HEK293T (cell line): ENCODE measurements at places on chromosomes 2 and 18.

- no peak for DNase-seq
Measured at GRCh38 chr2:112147382-112148168, 9.4 kb downstream of the FBLN7 start.

DNA sequence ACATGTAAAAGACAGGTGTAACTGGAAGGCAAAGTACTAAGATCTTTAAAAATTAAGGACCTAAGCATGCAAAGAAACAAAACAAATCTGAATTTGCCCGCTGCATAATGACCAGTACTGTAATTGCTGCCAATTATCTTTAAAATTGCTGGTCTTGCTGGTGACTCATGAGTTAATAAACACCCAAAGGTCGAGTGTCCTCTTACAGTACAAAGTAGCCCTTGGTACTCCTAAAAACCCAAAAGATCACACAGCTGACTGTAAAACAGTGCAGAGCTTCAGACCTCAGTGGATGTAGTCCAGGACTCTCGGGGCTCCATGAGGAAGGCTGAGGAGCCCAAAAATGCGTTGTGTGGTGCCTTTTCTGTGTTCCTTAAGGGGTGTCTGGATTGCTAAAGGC, 308.7 kb downstream of the CNTNAP5 start:
- DNase-seq, result no peak

- DNase-seq, result no peak
Measured at GRCh38 chr18:42532119-42532518, 577.1 kb downstream of the PIK3C3 start.

DNA sequence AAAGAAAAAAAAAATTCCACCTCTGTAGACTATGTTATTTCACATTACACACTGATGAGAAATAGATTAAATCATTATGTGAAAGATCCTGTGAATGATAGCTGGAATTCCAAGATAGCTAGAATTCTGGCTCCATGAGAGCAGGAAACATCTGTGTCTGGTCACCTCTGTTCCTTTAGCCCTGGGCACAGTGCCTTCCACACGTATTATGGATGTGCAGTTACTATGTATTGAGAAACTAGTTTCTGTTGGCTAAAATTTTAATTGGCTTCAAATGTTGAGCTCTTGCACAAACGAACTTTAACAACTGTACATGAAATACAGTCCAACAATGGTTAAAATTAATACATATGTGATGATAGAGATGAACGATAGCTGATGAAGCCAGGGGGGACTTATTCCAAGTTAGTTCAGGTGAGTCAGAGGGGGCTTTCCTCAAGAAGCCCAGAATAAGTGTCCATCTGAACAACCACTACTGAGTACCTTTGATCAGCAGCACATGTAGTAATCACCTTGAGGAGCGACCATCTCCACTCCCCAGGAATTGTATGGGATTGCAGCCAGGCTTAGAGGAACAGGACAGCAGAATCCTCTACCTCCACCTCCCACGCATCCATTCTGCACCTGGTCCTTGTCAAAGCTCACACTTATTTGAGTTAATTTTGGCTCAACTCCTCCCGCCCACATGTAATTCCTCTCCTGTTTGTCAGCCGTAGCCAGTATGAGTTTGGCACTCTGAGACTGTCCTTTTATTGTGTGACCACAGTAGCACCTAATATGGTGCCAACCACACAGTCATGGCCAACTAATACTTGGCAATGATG, 68.6 kb downstream of the NABP1 start:
- no peak for DNase-seq

DNA sequence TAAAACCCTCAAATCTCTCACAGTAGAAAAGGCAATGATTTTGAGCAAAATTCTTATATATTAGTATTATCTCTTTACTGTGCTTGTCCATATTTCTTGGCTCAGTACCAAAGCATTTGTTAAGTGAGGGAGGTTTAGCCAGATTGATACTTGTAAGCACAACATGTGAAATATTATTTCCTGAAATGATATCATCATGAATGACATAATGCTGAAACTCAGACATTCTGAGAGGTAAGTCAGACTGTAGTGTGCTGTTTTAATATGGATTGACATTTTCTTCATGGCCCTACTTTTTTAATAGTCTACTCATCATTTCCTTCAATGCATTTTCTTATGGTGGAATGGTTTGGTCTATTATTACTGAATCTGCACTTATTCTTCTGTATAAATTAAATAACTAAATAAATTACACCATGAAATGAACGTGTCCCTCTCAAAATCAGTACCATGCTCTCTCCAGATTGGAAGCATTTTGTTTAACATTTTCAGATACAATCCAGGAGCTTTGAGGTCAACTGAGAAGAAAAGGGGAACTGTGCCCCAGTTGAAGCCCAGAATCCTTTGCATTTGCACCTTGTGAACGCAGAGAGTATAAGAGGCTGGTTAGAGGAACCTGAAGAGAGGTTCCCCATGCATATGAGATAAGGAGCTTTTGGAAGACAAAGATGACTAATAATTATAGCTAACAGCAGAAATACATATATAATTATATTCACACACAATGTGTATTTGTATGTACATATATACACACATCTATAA, 50.1 kb upstream of the CRACDL start:
- no peak for DNase-seq

DNA sequence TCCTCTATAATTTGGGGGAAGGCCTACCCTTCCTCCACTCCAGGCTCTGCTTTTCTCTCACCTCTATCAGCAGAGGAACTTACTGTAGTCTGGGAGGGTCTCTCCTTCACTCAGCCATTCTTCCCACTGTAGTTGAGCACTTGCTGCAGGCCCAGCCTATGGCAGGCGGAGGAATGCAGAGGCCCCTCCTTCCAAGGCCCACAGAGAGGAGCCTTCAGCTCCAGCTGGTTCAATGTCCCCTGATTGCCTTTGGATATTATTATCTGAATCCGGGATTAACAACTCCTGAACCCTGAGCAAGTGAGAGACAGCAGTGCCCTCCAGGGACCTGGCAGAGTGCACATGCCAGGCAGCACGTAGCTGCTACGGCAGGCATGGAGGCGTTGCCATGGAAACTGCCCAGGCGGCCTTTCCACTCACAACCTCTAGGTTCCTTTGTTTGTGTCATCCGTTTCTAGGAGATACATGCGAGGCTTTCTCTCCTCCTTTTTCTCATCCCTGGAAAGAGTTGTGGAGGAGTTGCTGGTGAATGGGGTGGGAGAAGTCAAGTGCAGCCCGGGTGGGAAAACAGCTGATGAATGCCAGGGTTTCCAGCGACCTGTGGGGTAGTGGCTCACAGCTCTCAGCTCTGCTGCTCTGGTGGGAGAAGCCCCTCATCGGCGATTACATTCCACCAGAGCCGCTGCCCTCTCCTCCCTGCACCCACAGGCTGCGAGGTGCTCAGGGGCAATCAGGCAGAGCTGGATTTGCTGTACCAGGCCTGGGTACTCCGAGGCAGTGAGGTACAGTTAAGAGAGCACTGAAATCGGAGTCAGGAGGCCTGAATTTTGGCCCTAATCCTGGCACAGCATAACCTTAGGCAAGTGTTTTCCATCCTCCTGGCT, 55.3 kb upstream of the HK2 start:
- DNase-seq, result no peak

DNA sequence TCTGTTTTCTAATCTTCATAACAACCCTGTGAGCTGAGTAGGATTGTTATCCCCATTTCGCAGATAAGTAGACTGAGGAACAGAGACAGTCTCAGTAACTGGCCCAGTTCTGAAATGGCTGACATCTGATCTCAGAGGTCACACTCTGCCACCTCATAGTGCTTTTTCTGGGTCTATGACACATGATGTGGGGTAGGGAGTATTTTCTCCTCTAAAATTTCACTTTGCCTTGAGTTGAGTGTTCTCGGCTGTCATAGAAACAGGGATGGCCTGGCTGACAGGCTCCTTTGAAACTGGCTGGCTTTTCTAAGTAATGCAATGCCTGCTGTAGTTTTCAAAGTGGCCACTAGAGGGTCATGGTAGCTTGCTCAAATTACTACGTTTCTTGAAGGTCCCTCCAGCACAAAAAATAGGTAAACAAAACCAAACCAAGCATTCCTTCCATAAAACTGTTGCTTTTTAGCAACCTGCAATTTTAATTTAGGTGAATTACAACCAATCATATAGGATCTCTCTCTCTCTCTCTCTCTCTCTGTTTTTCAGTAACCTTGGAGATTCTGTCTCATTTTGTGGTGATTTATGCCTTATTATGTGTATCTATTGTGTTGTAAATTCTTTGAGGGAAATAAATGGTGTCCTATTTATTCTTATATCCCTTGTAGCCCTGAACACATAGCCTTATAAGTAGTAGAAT, 84.2 kb upstream of the TTN start:
- peak; percentile 60 for DNase-seq

- no peak for DNase-seq
Measured at GRCh38 chr2:59567151-59567550, 986.3 kb downstream of the BCL11A start.

GRCh38 chr2:47272905-47273758, 118.0 kb upstream of the STPG4 start:
- DNase-seq, result no peak

- no peak for DNase-seq
Measured at GRCh38 chr2:46954951-46955571, 39.5 kb upstream of the MCFD2 start.

- DNase-seq, result no peak
Measured at GRCh38 chr2:24206242-24206641, 31.4 kb downstream of the FAM228A start.

DNA sequence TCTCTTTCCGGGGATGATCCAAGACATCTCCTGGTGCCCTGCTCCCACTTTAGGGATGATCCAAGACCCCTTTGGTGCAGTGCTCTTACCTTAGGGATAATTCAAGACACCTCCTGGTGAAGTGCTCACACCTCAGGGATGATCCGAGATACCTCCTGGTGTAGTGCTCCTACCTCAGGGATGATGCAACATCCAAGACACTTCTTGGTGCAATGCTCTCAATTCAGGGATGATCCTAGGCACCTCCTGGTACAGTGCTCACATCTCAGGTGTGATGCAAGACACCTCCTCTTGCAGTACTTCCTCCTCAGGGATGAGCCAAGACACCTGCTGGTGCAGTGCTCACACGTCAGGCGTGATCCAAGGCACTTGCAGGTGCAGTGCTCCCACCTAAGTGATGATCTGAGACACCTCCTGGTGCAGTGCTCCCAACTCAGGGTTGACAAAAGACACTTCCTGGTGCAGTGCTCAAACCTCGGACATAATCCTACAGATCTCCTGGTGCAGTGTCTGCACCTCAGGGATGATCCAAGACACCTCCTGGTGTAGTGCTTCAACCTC, 122.3 kb downstream of the ASB1 start:
- no peak for DNase-seq

GRCh38 chr2:214816008-214816533, 6.6 kb upstream of the BARD1 start:
- DNase-seq, result no peak

DNA sequence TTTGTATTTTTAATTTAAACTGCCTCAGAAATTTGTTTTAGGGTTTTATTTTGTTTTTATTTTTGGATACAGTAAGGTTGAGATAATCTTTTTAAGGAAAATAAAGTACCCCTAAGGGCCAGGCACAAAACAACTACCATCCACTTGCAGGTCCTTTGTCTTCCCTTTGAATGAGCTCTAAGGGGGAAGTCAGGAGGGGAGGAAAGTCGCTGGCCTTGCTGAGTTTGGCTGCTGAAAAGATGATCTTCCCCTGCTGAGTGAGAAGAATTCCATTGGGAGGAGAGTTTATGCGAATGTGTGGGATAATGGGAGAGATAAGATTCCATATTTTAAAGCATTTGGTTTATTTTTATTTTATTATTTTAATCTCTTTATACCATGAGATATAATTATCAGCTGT, 100.7 kb downstream of the ARHGAP15 start:
- DNase-seq, result no peak

DNA sequence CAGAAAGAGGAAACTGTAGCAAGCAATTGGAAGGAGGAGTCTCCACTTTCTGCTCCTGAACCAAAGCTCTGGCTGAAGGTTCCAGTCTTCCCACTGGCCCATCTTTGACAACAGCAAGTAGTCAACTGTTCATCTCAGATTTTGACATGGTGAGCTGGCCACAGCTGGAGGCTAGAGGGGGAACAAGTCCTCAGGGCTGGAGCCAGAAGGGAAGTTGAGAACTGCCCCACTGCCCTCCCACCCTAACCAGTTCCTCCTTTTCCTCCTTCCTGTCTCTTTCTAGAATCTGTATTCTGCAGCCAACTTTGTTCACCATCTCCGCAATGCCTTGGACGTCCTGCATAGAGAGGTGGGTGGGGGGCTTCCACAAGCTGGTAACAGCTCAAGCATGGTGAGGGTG, 105.8 kb downstream of the PLB1 start:
- DNase-seq, result no peak

GRCh38 chr18:71223486-71223885, 934.6 kb downstream of the SOCS6 start:
- no peak for DNase-seq

GRCh38 chr2:239189711-239190131, 211.1 kb downstream of the HDAC4 start:
- DNase-seq, result no peak

DNA sequence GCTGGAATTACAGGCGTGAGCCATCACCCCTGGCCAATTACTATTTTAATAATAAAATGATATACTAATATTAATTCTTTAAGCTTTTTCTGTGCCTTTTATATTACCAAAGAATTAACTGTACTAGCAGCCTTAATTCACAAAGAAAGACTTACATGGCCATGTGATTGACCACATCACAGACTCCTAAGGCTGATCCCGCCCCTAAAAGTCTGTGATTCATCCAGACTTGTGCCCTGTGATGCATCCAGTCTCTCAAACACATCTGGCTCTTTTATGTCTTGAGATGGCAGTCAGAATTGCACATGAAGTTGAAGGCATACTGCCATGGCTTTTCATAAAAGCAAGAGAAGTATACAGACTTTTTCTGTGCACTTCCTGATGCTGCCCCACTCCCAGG, 91.7 kb downstream of the DTNA start:
- no peak for DNase-seq

- DNase-seq, result no peak
Measured at GRCh38 chr2:848099-848498, 102.5 kb upstream of the SNTG2 start.

- no peak for DNase-seq
Measured at GRCh38 chr2:200144571-200144970, 161.9 kb upstream of the SPATS2L start.

DNA sequence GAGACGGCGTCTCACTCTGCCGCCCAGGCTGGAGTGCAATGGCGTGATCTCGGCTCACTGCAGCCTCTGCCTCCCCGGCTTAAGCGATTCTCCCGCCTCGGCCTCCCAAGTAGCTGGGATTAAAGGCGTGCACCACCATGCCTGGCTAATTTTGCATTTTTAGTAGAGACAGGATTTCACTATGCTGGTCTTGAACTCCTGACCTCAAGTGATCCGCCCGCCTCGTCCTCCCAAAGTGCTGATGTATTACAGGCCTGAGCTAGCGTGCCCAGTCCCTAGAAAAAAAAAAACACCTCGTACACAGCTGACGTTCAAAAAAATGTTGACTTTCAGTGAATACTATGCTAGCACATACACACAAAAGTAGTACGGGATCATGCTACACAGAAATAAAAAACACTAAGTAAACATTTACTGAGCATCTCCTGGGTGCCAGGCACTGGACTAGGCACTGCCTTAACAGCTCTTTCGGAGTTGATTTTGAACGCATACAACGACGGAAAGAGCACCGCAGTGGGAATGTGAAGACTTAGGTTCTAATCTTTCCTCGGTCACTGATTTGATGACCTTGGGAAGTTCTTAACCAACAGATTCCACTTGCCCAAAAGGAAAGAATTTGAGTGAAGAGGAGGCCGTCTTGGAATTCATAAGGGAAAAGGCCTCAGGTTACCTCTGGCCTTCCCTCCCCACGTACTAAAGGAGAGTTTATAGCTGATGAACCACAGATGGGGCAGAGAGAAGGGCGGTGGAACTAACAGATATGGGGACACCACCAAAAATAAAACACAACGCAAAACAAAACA, 1.1 kb downstream of the DNAJC27 start:
- DNase-seq, result peak; percentile 13

GRCh38 chr2:145160855-145161254, 640.9 kb upstream of the ZEB2 start:
- no peak for DNase-seq
